ENCODE measurements at places on chromosomes 13 and 19.

- DNase-seq, result peak; percentile 26
Observed at GRCh38 chr13:33053397-33054066, 37.3 kb downstream of the KL start.

GRCh38 chr13:31090961-31091624, 70.6 kb downstream of the HSPH1 start:
- peak; percentile 47 for DNase-seq

GRCh38 chr13:49610176-49610575, 18.1 kb upstream of the ARL11 start:
- no peak for DNase-seq

DNA sequence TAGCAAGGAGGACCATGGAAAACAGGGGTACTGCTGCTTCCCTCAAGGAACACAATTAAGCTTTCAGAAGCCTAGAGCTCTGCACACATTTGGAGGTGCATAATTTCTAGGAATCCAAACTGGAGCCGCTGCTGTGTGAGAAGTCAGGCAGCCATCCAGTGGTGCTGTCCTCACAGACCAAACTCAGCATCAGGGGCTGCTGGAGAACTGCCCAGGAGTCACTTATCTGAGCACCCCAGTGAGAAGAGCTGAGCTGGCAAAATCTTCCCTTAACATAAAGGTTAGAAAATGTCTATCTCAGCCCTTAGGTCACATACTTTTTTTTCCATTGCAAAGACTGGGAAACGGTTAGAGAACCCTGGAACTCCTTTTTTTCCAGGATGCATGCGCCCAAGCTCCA, 72.8 kb downstream of the ATP7B start:
- DNase-seq, result no peak

DNA sequence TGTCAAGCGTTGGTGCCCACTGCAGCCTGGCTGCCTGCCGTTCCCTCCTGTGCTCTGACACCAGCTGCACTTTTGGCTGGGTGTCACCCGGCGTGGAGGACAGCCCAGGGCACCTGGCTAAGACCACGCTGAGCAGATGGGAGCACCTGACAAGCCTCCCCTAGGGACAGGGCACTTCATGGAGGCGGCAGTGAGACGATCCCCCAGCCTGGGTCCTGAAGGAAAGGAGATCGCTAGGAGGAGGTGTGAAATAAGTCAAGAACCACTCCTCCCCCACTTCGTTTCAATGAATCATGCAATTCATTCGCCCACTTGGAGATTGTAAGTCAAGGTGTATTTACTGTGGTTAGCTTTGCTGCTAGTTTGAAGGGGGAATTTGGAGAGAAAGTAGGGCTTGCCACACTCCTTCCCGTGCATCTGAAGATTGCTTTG, 38.8 kb downstream of the VSTM2B start:
- no peak for DNase-seq

DNA sequence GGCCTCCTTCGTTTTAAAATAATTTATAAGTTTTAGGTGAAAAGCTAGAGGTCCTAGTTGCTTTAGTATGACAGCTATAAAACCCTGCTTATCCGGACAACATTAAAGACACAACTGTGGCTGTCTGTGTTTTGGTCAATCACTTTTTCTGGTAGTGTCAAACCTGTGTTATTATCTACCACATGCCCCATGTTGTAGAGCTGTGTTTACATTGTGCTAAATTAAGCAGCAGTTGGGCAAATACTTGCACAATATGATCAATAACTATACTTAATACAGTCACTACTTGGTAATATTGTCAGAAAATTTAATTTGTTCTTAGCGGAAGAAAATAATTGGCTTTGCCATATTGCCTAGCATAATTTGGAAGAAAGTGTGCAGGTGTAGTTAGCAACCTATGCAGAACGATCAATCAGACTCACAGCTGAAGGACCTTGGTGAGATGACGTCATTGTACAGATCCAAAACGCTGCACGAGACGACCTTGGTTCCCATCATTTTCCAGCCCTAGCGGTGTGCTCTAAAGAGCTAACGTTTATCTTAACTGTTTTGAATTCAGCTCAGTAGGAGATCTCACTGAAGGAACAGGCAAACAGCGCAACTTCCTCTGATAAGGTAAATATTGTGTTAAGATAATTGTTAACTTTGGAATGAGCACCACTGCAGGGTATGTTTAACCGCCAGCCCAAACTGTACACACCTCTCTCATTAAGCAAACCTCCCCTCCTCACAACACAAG, 476.6 kb downstream of the IRS2 start:
- DNase-seq, result no peak

DNA sequence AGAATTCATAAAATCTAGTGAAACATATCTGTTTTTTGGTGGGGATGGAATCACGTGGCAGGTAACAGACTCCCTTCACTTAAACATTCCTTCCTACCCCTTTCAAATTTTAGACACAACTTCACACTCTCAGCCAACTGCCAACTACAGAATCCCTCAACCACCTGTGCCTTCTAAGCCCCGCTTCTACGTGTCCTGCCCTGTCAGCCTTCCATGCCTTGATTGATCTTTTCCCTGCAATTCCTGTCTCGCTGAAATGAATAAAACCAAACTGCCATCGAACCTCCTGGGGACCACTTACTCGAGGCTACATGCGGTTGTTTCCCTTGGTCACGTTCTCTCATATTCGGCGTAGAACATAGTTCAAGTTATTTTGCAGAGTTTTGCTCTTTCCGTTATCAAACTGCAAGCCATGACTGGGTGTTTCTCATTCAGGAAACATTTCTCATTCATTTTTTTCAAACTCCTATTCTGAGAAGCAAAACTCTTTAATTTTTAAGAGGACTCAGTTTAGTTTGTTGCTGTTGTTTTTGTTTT, 1.1 kb downstream of the ZNF625 start:
- DNase-seq, result no peak

GRCh38 chr13:110509478-110509926, 52.0 kb downstream of the RAB20 start:
- DNase-seq, result no peak

GRCh38 chr13:45918597-45918996, 67.0 kb upstream of the SIAH3 start:
- no peak for DNase-seq

DNA sequence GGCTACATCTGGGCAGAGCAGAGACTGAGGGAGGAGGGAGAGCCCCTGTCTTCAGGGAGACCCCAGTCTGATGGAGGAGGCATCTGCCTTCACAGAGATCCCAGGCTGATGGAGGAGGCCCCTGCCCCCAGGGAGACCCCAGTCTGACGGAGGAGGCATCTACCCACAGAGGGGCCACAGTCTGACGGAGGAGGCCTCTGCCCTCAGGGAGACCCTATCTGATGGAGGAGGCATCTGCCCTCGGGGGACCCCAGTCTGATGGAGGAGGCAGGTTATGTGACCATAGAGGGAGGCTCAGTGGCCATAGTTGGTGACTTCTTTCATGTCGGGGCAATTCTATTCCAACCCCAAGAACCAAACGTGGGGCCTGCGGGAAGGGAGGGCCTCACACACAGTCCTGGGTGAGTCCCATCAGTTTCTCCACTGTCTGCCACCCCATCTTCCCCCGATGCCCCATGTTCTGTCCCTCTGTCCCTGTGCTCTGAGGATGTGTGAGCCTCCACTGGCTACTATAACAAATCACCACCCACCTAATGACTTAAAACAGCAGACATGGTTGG, 14.3 kb downstream of the MISP start:
- DNase-seq, result no peak

DNA sequence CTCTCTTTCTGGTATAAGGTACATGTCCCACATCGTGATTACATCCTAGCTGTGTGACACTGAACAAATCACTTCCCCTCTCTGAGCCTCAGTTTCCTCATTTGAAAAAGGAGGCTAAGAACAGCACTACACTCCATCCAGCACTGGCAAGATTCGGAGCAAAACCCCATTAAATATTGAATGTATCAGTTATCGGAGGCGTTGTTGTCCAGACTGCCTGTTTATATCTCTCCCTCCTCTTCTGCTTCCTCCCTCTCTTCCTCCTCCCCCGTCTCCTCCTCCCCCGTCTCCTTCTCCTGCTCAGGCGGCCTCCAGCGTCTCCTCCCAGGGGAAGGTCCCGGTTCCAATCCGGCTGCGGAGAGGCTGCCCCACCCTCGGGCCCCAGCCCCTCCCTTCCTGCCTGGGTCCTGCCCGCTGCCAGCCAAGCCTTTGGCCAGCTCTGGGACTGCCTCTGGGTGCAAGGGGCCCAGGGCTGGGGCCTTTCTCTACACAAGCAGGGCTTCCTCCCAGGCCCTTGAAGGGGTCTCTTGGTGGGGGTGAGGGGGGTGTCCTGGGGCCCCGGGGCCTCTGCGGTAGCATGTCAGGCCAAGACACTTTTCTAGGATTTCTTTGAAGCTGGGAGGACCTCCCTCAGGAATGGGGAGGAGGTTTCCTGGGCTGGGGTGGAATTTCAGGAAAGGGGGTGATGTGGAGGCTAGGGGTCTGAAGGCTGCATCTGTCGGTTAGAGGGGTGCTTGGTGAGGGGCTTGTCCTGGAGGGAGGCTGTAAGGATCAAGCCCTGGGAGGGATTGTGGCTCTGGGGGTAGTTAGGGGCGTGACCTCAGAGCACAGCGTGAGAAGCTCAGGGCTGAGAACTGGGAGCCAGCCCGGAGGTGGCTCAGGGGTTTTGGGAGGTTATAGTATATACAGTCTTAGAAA, 1.9 kb downstream of the RRAS start:
- DNase-seq, result peak; percentile 83

GRCh38 chr13:42968906-42969305, 23.1 kb downstream of the EPSTI1 start:
- DNase-seq, result no peak

DNA sequence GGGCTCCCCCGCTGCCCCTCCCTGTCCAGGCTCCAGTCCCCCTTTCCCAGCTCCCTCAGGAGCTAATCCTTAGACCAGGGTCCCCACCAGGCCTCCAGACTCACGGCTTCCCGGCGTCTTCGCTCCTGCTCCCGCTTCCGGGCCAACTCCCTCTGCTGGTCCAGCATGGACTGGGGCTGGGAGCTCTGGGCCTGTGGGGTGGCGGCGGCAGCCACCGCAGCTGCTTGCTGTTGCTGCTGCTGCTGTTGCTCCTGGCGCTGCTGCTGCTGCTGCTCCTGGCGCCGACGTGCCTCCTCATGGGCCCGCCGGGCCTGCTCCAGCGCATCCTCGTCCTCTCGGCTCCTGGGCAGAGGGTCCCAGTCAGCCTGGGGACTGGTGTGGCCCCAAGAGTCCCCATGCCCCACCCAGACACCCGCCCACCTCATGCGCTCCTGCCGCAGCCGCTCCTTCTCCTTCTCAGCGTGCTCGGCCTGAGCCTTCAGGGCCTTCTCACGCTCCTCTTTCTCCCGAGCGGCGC, 6.4 kb upstream of the EPHX3 start:
- DNase-seq, result no peak

DNA sequence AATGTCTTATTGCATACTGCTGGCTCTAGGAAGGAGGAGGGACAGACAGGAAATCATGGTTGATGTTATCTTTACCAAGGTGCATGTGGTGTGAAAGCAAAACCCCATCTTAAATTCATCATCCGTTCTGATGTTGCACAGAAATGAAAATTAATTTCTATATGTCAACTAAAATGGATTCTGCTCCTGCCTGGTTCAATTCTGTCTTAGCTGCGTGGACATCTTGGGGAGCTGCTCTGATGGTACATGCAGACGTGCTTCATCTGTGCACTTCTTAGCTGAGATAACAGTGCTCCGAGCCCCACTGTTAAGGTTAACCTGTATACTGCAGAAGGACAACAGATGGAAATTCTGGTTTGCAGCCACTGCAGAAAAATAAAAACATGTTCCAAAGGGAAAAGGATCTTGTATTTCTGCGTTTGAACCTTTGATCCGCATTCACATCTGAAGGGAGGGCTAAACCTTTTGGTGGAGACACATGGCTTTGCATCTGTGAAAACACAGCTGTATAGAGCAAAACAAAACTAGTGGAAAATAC, 155.6 kb downstream of the TM9SF2 start:
- DNase-seq, result no peak

DNA sequence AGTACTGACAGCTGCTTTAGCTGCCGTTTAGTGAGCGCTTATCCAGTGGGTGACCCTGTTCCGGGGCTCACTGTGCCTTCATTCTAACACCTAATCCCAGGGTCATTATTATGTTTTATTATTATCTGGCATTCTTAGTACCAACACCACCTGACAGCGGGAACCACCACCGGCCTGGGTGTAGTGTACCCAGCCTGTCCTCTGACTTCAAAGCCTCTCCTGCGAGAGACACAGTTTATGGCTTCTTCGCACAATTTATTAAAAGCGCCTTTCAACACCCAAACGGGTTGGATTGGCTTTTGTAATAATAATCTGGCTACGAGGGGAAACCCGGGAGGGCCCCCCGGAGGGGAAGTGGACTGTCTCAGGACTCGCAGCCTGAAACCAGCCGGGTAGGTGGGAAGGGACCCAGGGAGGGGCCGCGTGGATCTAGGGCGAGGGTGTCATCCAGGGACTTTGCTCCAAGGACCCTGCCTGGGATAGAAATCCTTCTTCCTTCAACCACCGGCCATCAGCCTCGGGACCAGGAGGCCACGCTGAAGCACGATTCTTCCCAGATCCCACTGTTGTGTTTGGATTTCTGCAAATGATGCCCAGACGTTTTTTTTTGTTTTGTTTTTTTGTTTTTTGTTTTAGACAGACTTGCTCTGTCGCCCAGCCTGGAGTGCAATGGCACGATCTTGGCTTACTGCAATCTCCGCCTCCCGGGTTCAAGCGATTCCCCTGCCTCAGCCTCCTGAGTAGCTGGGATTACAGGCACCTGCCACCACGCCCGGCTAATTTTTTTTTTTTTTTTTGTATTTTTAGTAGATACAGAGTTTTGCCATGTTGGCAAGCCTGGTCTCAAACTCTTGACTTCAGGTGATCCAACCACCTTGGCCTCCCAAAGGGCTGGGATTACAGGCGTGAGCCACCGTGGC, 1.6 kb upstream of the ZBTB7A start:
- DNase-seq, result no peak

GRCh38 chr19:18073197-18073596, 13.5 kb downstream of the IL12RB1 start:
- no peak for DNase-seq

GRCh38 chr13:67277581-67277980, 47.4 kb upstream of the PCDH9 start:
- DNase-seq, result no peak

GRCh38 chr13:43804461-43805070, 17.8 kb upstream of the ENOX1 start:
- peak; percentile 80 for DNase-seq

DNA sequence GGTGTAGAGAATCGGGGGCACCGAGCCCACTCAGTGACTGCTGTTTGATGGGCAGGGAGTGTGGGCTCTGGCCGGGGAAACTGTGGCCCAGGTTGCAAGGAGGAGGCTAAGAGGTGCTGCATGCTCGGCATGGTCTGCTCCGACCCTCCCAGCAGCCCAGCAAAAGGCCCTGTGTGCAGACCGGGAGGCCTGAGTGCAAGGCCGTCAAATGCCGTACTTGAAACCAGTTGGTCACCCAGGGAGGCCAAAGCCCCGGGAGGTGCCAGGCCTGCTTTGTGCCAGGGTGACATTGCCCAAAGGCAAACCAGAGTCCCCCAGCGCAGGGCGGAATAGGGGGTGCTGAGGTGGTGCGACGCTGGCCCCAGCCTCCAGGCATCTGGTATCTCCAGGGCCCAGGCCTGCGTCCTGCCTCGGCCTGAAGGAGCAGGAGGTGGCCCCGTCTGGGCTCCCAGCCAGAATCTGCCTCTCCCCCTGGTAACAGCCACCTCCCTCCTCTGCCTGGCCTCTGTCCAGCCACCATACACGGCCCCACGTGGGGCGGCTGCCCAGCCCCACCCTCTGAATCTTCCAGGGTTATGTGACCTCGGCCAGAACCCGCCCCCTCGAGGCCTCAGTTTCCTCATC, 4.0 kb downstream of the PIK3R2 start:
- DNase-seq, result peak; percentile 63

All from fibroblast of skin of right biceps (primary cell).